A549 (cell line): ENCODE measurements at places on chromosomes 4 and X. TPM values are rescaled to one million over a fixed set of nuclear protein-coding genes. Genes with fewer than 3 reads are reported as not detected.
A peak's percentile ranks its signal among the peaks of the same experiment; 100 is the strongest.

Gene FAM90A26
- not detected in 3 replicates for polyA plus RNA-seq

Gene DDX53
- polyA plus RNA-seq, result not detected in 3 replicates

Gene SFRP2
- polyA plus RNA-seq, result not detected in 3 replicates

- no peak for DNase-seq
Measured at GRCh38 chr4:7427361-7427760, 7.4 kb downstream of the PSAPL1 start.

- no peak for DNase-seq
Measured at GRCh38 chrX:54193085-54193821, 10.2 kb upstream of the FAM120C start.

DNA sequence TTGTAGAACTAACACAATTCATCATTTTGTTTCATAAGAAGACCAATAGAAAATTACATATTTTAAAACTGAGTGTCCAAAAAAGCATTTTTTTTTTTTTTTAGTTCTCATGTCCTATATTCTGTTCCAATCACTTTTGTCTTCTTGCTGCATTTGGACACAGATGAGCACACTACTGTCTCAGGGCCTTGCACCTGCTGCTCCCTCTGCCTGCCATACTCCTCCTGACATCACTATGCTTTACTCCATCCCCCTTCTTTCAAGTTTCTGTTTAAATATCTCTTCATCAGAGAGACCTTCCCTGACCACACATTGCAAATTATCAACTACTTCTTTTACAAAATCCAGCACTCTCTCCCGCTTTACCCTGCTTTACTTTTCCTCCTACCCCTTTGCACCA lies 230.7 kb upstream of the GK2 start:
- no peak for DNase-seq

DNA sequence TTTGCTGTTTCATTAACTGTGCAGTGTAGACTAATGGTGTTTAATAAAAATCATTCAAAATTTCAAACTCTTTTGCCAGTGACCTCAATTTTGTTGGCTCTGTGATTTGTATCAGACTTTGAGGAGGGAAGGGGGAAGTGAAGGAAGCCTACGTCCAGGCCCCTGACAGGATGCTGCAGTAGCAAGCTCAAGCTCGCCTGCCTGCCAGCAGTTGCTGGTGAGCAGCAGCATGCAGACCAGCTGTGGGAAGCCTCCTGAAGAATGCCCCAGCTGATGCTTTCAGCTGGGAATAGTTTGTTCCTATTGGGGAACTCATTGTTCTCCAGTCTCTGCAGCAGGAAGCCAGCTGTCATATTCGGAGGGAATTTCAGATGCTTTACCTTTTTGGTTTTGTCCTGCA lies 495.2 kb downstream of the AFF2 start:
- DNase-seq, result no peak

- no peak for DNase-seq
Measured at GRCh38 chr4:107131295-107131694, 95.2 kb upstream of the DKK2 start.

DNA sequence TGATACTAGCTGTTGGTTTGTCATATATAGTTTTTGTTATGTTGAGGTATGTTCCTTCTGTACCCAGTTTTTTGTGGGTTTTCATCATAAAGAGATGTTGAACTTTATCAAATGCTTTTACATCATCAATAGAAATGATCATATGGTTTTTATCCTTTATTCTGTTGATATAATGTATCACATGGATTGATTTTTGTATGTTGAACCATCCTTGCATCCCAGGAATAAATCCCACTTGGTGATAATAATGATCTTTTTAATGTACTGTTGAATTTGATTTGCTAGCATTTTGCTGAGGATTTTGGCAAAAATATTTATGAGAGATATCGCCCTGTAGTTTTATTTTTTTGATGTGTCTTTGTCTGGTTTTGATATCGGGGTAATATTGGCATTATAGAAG lies 22.5 kb upstream of the NAA11 start:
- DNase-seq, result no peak

- DNase-seq, result peak; percentile 66
Measured at GRCh38 chr4:10006231-10006600, 15.1 kb downstream of the SLC2A9 start.

GRCh38 chr4:112646632-112647537 lies 9.9 kb downstream of the LARP7 start:
- no peak for DNase-seq

DNA sequence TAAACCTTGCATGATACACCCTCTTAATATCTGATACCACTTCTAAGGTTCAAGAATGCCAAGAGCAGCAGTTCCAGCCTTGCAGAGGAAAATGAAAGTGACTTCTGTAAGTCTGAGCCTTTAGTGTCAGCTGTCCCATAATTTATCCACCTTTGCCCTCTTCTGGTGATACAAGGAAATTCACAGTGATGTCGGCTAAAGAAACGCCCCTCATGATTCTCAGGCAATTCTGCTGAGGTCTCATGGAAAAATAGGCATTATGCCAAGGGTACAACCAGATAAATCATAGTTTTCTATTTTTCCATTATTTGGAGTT lies 172.2 kb upstream of the CXCL13 start:
- peak; percentile 21 for DNase-seq

GRCh38 chr4:144557404-144557803 lies 88.6 kb upstream of the HHIP start:
- DNase-seq, result peak; percentile 6

- no peak for DNase-seq
Measured at GRCh38 chr4:152255437-152255836, 280.5 kb downstream of the FBXW7 start.

DNA sequence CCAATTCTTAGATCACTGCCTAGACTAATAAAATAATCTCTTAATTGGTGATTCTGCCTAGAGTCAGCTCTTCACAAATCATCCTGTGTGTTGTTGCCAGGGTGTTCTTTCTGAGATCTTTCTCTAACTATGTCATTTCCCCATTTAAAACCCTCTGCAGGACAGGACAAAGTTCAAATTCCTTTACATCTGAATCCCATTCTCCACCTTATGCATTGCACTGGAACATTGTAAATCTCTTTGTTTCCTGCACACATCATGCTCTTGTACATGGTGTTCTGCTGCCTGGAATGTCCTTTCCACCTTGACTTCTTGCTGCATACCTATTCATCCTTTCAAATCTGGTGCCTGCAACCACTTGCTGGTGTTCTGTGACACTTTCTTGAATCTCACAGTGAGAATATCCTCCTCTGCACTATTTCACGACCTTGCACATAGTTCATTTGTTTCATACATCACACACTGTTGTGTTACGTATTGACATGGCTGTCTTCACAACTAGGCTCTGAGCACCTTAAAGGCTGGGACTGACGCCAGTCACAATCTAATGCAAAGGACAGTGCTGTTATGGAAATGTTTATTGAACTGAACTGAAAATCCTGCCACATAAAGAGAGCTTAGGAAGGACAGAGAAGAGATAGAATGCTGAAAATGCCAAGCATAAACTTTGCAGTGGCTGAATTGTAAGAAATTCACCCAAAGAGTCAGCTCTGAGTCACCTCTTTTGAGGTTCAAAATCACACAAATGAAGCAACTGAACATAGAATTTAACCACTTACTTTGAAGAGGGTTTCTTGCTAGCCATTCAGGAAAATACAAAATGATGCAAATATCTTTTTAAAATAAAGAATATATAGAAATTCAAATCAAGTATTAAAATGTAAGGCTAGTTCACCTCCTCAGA lies 26.4 kb upstream of the SMIM14 start:
- DNase-seq, result no peak

DNA sequence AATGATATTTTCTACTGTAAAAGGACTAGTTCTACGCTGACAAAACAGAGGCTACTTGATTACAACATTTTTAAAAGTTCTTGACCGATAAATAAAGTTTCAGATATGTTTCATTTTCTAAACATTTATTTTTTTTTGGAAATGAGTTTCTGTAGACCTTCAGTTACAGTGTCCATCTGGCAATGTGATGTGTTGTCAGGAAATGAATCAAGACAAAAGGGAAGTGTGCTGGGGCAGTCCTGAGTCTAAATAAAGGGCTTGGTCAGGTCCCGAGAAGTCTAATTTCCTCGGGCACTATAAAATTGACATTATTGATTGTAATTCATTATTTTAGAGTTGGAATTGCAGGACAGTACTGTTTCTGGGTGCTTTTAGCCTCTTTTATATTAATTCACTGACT lies 57.0 kb upstream of the FTHL17 start:
- DNase-seq, result no peak

DNA sequence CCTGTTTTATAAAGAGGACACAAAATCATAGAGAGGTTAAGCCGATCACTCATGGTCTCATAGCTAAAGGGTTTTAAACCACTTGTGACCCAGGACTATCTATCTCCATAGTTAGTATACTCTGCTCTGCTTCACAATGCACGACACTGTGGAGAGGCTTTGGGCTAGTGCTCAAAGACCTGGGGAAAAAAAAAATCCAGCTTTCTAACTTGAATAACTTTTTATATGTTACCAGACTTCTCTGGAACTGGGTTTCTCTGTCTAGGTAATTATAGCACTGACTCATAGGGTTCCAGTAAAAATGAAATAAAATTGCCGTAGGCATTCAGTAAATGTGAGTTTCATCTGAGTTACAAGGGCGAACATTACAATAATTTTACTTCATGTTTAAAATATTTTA lies 273.7 kb upstream of the TECRL start:
- no peak for DNase-seq

- DNase-seq, result no peak
Measured at GRCh38 chr4:142292231-142292630, 553.9 kb downstream of the INPP4B start.

- no peak for DNase-seq
Measured at GRCh38 chrX:153214934-153215333, 35.9 kb downstream of the MAGEA1 start.

DNA sequence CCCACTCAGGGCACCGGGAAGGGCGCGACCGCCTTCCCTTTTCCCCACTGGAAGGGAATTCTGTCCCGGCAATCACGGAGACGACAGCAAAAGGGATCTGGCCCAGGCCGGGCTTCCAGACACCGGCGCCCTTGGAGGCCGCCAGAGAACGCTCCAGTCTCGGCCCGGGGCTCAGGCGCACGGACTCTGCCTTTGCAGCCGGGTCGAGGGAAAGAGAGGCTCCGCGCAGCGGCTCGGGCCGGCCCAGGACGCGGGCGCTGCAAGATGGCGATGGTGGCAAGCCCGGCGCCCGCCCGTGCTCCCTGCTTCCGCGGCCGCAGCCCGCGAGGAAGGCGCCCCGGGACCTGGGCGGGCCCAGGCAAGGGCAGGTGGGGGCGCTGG lies 1.1 kb downstream of the CTBP1 start:
- no peak for DNase-seq
